Tibial nerve (tissue), 4 donors: ENCODE measurements at places on chromosomes 1 and 21.

DNA sequence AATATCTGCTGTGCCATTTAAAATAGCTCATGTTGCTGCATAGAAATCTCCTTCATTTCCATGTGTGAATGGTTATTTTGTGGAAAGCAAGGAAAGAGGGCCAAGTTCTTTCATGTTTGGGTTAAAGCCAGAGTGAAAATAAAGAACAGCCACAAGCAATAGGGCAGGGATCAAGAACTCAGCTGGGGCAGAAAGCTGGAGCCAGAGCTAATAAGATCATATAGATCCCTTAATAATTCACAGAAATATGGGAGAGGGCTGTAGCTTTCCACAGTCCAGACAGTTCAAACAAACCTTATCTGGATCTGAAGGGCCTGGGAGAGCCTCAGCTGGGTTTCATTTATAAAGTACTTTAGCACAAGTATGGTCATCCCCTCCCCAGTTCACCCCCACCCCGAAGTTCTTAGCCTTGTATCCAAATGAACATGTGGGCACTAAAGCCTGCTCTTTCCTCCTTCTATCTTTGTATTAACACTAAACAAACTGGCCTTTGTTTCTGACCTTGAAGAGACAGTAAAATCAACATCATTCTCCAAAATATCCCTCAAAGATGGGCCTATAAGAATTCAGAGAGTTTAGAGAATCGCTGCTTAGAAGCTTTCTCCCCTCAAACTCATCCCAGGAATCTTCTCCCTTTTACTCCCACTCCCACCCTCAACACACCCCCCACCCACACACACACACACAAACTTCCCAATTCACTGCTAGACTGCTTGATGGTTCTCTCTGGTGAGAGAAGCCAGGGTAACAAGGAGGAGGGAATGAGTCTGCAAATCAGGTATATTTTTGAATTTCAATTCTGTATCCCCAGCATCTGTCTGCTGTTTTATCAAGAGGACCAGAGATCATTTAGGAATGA is 41.7 kb downstream of the UTP25 start:
- no peak for DNase-seq

GRCh38 chr1:86696522-86696921 is 7.9 kb upstream of the SH3GLB1 start:
- DNase-seq: no peak

DNA sequence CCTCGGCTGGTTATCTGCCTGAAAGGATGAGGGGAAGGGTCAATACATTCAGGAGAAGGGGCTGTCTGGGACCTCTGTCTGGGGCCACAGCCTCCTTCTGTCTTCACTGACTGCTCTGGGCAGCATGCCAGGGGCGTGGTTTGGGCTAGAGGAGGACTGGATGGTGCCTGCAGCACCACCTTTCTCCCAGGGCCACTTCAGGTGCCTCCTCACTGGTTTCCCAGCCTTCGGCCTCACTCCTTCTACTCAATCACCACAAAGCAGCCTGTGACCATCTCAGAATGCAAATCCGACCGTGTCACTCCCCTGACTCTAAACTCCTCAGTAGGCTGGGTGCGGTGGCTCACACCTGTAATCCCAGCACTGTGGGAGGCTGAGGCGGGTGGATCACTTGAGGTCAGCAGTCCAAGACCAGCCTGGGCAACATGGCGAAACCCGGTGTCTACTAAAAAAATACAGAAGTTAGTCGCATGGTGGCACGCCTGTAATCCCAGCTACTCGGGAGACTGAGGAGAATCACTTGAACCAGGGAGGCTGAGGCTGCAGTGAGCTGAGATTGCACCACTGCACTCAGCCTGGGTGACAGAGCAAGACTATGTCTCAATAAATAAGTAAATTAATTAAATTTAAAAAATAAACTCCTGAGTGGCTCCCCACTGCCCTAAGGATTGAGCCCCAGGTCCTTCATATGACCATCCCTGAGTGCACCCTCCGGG is 50.1 kb upstream of the ECE1 start:
- no peak for DNase-seq

- DNase-seq: no peak
Measured at GRCh38 chr1:119987112-119987511, 82.3 kb downstream of the NOTCH2 start.

GRCh38 chr1:168031627-168032026 is 94.8 kb upstream of the MPC2 start:
- DNase-seq: no peak

DNA sequence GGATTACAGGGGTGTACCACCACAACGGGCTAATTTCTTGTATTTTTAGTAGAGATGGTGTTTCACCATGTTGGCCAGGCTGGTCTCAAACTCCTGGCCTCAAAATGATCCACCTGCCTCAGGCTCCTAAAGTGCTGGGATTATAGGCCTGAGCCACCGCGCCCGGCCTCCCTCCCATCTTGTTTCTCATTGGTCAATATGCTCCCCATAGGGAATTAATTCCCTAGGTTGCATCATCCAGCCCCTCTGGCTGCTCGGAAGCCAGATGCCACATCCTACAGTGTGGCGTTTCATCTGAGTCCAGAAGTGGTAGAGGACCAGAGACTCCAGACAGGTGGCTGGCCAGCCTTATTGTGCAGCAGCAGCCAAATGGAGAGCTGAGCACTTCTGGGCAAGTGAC is 11.5 kb upstream of the VASH2 start:
- no peak for DNase-seq

- no peak for DNase-seq
Measured at GRCh38 chr1:55375617-55376258, 160.6 kb upstream of the USP24 start.

DNA sequence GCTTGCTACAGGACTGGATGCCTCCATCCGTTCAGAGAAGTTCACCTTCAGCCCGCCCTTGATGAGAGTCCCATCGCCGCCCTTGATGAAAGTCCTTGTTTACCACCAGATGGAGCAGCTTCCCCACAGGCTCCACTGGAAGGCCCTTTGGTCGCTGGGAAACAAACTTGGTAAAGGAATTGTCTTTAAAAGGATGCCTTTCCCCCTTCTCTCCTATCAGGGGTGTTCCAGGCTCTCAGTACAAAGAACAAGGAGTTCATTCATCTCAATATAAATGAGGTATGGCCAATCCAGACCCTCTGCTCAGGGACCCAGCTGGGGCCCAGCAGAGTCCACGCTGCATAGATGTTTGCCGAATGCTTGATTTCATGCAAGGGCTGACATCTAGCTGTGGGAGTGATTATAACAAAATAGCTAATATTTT is 50.8 kb downstream of the CAPN9 start:
- DNase-seq: peak; percentile 33

DNA sequence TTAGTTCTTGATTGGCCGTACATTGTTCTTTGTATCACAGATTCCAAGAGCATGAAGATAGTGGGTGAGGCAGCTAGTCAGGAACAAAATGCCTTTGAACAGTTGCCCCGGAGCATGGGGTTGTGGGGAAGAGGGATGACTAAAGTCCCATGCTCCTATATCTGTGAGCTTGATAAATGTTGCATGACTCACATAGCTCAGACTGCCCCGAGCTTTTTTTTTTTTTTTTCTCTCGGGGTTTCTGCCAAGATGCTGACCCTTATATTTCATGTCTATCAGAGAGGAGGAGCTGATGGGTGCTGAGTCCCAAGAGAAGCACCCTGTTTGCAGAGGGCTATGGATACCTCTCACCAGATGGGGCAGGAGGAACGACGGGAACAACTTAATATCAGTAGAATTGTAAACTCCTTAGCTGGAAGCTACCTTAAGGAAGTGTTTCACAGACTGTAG is 40.6 kb downstream of the SRRM1 start:
- DNase-seq: no peak

DNA sequence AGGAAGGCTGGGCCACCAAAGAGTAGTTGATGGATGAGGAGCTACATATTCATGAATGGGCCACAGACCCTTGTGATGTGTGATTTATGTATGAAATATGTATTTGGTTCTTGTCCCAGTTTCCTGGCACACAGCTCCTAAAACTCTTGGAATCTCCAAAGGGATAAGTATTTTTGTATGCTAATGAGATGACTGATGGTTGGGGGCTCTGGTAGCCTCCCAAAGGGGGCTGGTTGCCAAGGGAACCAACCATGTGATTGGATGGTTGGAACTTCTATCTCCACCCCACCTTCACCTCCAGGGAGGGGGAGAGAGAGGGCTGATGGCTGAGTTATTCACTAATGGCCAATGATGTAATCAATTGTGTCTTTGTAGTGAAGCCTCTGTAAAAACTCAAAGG is 77.1 kb downstream of the ZNF281 start:
- DNase-seq: no peak

DNA sequence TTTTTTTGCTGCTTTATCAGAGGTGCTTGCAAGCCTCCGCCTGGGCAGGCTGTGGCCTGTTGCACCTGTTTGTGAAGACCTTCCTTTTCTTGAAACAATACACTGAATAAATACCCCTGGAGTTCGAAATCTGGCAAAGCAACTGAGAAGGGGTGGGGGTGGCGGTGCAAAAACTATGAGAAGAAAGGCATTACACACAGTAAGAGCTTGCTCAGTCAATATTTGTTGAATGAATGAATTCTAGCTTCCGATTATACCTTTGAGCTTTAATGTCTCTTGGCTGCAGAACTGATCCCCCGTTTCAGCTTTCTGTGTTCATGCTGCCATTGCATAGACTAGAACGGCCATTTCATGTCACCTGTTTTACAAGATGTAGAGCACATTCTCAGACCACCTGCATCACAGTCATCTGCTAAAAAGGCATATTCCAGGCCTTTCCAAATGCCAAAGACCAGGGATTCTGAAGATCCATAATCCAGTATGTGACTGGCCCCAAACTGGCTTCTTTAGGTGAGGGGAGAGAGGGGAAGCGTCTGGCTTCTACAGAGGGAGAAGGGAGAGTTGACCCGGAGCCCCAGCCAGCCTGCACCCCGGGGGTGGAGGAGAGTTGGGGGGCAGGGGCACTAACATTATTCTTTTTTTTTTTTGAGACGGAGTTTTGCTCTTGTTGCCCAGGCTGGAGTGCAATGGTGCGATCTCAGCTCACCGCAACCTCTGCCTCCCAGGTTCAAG is 111.5 kb downstream of the ETS2 start:
- no peak for DNase-seq

GRCh38 chr1:200862713-200863415 is 9.9 kb upstream of the GPR25 start:
- no peak for DNase-seq

- no peak for DNase-seq
Measured at GRCh38 chr1:40270152-40270834, 12.3 kb downstream of the ZMPSTE24 start.

GRCh38 chr1:94209982-94210381 is 27.4 kb downstream of the ARHGAP29 start:
- DNase-seq: no peak

DNA sequence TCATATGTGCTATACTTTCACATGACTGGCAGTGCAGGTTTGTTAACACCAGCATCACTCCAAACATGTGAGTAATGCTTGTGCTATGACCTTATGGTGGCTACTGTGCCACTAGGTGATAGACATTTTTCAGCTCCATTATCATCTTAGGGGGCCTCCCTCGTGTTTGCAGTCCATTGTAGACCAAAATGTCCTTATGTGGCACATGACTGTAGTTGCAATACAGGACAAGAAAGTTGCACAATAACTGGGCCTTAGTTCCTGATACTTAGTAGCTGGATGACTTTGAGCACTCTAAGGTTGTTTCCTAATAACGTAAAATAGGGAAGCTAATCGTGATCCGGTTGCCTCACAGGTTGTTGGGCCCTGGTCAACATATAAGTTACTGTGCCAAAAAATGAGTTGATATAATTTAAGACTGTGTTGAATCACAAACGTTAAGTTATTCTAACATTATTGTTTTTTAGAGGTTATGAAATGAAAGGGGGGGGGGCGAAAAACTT is 511 bp upstream of the SNX27 start:
- DNase-seq: no peak

DNA sequence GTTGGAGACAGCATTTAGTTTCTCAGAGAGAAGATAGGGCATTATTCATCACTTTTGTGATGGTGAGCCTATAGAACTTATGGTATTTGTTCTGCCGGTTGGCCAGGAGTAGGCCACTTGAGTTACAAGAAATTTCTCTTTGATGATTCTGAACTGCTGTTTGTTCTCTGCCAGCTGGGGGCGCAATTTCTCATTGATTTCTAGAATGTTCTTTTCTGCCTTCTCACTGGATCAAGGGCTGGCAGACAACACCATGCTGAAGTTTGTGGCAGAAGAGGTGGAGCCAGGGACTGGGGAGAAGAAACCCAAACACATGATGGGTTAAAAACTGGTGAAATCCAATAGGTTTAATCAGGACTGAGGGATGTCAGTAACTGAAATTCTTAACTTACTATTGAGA is 360.6 kb downstream of the FAM72C start:
- DNase-seq: no peak

DNA sequence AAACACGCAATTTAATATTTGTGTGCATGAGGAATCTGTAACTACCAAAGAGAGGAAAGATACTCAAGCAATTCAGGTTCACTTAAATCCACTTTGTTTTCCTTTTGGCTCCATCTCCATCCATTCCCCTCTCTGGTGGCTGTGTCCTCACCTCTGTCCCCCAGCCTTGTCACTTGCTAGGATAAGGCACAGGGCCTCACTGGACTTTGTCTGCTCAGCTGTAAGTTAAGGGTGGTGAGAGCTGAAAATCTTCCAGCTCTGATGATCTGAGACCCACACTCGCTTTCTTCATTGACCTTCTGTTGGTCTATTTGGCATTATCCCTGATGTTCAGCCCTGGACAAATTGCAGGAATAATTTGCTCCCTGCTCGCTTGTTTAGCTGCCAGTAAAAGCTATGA is 56.5 kb downstream of the RHOU start:
- DNase-seq: no peak

DNA sequence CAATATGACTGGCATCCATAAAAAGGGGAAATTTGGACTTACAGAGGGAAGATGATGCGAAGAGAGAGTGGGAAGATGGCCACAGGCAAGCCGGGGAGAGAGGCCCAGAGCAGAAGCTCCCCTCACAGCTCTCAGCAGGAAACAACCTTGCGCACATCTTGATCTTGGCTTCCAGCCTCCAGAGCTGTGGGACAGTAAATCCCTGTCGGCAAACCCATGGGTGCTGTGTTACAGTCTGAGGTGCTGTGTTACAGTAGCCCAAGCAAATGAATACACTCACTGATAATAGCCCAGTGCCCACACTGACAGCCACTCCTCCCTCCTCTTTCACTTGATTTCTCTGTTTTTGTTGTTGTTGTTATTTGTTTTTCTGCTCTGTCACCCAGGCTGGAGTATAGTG is 22.4 kb downstream of the CDCA8 start:
- DNase-seq: no peak

DNA sequence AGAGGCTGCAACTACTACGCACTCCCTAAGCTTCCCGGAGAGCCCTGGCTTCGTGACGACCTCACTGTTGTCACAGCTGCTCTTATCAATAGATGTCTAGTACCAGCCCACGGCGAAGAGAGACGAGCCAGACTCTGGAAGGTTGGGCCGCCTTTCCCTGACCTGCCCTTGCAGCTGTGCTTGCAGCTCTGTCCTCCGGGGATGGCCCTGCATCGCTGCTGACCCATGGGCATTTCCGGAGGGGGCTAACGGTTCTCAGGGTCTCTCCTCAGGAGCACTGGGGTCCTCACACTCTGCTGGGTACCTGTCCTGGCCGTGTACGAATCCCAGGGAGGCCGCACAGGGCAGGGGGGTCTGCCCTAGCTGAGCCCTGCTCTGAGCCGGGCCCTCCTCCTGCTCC is 93.8 kb upstream of the COL6A1 start:
- DNase-seq: no peak
